ENCODE measurements at places on chromosomes 11 and 22.
A peak's percentile ranks its signal among the peaks of the same experiment; 100 is the strongest.

DNA sequence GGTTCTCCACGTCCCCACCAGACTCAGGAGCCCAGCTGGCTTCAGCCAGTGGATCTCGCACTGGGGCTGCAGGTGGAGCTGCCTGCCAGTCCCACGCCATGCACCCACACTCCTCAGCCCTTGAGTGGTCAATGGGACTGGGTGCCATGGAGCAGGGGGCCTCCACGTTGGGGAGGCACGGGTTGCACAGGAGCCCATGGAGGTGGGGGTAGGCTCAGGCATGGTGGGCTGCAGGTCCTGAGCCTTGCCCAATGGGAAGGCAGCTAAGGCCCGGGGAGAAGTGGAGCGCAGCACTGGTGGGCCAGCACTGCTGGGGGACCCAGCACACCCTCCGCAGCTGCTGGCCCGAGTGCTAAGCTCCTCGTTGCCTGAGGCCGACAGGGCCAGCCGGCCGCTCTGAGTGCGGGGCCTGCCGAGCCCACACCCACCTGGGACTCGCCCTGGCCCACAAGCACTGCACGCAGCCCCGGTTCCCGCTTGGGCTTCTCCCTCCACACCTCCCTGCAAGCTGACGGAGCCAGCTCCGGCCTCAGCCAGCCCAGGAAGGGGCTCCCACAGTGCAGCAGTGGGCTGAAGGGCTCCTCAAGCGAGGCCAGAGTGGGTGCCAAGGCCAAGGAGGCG is 258.5 kb upstream of the PDGFD start:
- H3K27ac ChIP-seq, result no peak overlapping the region
- H3K36me3 ChIP-seq, result no peaks in the 10 kb centered on the region

- H3K4me1 ChIP-seq, result peaks cover 2% of the 10 kb centered on the region
- no peak overlapping the region for H3K27ac ChIP-seq
- H3K4me3 ChIP-seq, result no peak overlapping the region
- H3K36me3 ChIP-seq, result no peaks in the 10 kb centered on the region
- DNase-seq, result no peak
These were observed 22.0 kb downstream of the MMP20 start for GRCh38 chr11:102603091-102603490.

GRCh38 chr22:43923631-43924464 is at the start of gene PNPLA3:
Gene PNPLA3, plus strand, starts transcription at chr22:43923805. Its CDS starts 107 bp downstream, at chr22:43923912.
- H3K27me3 ChIP-seq, result peaks cover 6% of the 10 kb centered on the region
- peak within 1 kb of the TSS; percentile 76 for H3K4me3 ChIP-seq

DNA sequence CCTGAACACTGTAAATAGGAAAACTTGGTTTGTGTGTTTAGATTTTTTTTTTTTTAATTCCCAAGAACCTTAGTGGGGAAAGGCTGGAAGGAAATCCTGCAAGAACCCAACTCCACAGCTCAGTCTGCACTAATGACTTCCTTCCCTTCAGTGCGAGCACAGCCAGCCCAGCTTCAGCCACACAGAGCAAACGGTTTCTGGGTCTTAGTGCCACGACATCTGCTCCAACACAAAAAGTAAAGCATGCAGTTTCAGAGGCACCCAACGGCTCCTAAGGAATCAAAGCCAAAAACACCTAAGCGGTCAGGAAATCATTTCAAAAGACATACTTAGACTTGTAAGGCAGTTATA is 236.1 kb downstream of the TTC28 start:
- H3K36me3 ChIP-seq, result no peaks in the 10 kb centered on the region
- peak overlapping the region; percentile 93 for H3K27ac ChIP-seq
- no peaks in the 10 kb centered on the region for H3K27me3 ChIP-seq
- H3K4me3 ChIP-seq, result peak overlapping the region; percentile 90
- peak; percentile 29 for DNase-seq

DNA sequence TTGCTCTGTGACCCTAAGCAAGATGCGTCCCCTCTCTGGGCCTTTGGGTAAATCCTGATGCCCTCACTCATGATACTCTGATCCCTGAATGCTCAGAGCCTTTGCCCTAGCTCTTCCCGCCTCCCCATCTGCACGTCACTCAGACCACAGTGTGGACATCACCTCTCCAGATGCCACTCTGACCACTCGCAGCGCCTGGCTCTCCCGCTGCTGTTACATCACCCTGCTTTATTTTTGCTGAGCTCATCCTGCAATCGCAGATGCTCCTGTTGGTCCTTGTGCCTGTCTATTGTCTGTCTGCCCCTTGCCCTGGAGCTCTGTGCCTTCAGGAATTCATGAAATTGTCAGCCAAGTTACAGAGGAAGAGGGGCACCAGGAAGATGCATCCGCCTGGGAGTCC is 5.5 kb downstream of the OSM start:
- DNase-seq, result no peak
- peaks cover 8% of the 10 kb centered on the region for H3K27me3 ChIP-seq
- peaks cover 5% of the 10 kb centered on the region for H3K4me1 ChIP-seq
- H3K36me3 ChIP-seq, result no peaks in the 10 kb centered on the region

DNA sequence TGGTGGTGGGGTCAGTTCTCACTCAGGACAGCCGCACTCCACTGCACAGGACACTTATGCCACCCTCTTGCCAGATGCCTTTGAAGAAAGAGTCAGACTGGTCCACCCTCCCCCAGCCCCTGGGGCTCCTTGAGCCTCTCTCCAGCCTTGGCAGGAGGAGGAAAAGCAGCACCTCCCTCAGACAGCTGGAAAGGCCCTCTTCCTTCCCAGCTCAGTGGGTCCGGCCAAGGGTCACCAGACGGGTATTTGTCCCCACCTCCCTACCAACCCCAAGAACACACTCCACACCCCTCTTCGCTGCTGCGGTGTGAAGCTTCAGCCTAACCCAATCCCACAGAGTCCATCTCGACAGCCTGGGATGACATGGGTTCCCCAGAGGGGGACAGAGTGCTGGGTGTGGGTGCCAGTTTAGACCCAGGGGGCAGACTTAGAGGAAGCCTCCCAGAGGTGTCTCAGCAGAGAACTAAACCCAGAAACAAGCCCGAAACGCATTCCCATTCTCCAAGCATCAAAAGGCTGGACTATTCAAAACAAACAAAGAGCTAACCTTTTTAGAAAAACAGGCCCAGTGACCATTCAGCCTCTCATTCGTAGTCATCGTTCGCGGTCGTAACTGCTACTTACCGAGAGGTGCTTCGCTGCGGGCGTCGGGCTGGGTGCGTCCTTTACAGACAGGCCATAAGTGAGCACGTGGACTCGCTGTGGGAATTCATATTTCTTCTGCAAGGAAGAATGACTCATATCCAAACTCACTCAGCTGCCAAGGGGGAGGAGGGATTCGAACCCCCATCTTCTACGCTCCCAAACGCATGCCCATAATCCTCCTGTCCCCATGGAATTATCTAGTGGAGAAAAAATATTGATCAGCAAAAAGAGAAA is 57.5 kb upstream of the ANO1 start:
- no peaks in the 10 kb centered on the region for H3K27me3 ChIP-seq
- no peaks in the 10 kb centered on the region for H3K36me3 ChIP-seq
- H3K4me3 ChIP-seq, result no peak overlapping the region
- peak overlapping the region; percentile 53 for H3K27ac ChIP-seq
- peaks cover 9% of the 10 kb centered on the region for H3K4me1 ChIP-seq
- DNase-seq, result no peak

- H3K27ac ChIP-seq, result no peak overlapping the region
- H3K27me3 ChIP-seq, result peaks cover 43% of the 10 kb centered on the region
- H3K4me1 ChIP-seq, result no peaks in the 10 kb centered on the region
- no peak overlapping the region for H3K4me3 ChIP-seq
- no peak for DNase-seq
These were observed 898.3 kb downstream of the BRD1 start for GRCh38 chr22:48929276-48929790.

DNA sequence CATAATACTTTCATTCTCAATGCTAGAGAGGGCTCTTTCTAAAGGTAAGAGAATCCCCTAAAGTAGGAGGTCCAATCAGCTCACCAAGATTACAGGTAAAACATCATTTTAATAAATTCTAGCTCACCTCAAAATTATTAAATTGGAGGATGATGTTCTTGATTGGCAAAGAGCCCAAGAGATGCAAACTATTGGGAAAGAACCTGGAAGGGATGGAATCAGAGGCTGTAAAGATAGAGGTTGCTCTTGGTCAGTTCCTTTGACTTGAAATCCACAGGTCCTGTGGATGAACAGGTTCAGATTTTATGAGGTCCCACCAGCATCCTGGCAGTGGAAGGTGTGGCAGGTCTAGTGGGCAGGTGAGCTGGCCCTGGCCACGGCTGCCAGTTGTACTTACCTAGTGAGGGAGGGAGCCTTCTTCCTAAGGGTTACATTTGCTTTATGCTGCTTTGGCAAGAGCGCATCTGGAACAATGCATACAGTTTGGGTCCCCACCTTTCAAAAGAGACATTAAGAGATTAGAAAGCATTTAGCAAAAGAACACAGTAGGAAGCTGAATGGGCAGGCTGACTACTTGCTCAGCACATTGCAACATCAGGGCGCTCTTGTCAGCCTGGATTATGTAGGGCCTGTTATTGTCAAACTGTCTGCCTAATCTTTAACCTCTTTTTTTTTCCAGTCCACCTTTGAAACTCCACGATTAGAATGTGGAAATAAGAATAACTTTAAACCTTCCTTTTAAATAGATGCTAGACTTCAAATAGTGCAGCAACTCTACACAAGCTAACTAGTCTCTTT is 97.0 kb downstream of the RDX start:
- DNase-seq, result no peak
- H3K4me3 ChIP-seq, result no peak overlapping the region
- H3K27ac ChIP-seq, result peak overlapping the region; percentile 36
- no peaks in the 10 kb centered on the region for H3K36me3 ChIP-seq
- H3K27me3 ChIP-seq, result no peaks in the 10 kb centered on the region
